ENCODE measurements at places on chromosomes 2 and 18. TPM values are rescaled to one million over a fixed set of nuclear protein-coding genes. Genes with fewer than 3 reads are reported as not detected.

Gene STARD6
- polyA plus RNA-seq, result not detected

Gene SULT1C3
- not detected for polyA plus RNA-seq

Gene EEF1B2
- 319 TPM for polyA plus RNA-seq

Gene MAL
- polyA plus RNA-seq, result 60.2 TPM

Gene CRYBA2
- not detected for polyA plus RNA-seq

Gene DSEL
- 1.7 TPM for polyA plus RNA-seq

Gene COQ10B
- polyA plus RNA-seq, result 75.9 TPM

Gene TMEM198
- 0.97 TPM for polyA plus RNA-seq
